ENCODE measurements at places on chromosomes 4 and X.

DNA sequence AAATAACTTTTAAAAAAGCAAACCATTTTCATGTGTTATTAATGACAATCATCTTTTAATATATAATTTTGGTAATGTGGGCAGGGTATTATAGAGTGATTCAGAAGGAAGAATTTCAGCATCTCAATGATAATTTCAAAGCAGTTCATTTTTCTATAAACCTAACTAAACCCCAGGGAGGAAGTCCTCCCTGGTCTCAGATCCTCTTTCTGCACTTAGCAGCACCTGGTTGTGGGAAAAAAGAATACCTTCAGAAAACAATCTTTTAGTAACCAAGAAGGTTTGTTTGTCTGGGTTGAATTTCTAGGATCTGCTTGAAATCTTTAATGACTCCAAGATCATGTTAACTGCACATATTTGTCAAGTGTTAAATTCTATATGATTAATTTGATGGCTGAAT, 29.9 kb downstream of the DKK2 start:
- DNase-seq = no peak

DNA sequence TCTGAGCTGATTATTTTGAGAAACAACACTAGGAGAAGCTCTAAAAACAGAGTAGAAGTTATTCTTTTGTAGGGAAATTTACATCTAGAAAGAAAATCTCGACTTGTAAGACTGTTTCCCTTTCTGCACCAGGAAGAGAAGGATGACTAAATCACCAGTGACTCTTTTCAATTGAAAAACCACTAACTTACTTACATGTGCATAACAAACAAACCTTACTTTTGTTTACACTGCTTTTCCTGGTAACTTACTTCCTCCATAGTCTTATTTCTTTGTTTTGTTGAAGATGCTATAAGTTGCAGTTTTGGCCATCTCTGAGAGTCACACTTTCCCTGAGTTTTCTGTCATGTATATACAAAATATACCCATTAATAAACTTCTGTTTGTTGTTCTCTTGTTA, 293.6 kb upstream of the FAT4 start:
- DNase-seq = no peak

- DNase-seq = no peak
Measured at GRCh38 chr4:176927664-176928063, 134.9 kb upstream of the VEGFC start.

DNA sequence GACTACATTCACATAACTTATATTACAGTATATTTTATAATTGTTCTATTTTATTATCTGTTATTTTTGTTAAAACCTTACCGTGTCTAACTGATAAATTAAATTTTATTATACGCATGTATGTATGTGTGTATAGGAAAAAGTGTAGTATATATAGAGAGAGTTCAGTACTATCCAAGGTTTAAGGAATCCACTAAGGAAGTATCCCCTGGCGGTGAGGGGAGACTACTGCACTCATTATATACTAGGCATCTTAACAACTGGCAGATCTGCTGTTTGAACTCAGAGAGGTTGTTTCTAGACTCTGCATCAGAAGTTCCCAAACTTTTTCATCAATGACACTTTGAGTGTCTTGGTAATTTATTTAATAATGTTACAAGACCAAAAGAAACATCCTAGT, 70.9 kb downstream of the NDST4 start:
- no peak for DNase-seq

DNA sequence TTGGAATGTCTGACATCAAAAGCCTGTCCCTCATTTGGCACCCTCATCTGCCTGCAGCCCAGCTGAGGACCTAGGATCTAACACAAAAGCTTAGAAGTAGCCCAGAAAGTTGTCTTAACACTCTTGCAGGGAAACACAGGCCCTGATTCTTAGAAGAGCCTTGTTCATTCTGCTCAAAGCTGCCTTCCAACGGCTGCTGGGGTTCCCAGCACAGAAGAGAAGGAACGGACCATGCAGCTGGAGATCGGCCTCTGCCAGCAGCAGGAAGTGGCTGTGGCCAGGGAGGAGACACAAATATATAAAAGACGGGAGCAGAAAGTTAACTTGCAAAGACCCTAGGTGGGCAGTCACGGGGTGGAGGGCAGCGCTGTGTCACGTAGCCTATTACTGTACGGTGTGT, 20.4 kb downstream of the PRPS2 start:
- DNase-seq = no peak

- DNase-seq = no peak
Measured at GRCh38 chrX:55754861-55755294, 37.3 kb downstream of the RRAGB start.

GRCh38 chrX:54479136-54480111, 16.6 kb downstream of the FGD1 start:
- no peak for DNase-seq

DNA sequence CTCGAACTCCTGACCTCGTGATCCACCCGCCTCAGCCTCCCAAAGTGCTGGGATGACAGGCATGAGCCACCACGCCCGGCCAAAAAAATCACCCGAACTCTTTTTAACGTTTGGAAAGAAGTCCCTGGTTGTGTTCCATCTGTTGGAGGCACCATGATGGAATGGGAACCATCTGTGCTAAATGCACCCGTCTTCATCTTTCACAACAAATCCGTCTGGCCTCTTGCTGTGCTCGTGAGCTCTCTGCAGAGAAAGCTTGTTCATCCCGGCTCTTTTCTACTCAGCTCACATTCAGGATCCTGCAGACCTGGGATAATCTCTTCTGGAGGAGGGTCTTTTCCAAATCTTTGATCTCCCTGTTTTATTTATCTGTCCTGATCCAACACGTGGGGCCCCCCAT, 188.8 kb downstream of the CRLF2 start:
- no peak for DNase-seq

All from activated CD4-positive, alpha-beta T cell treated with anti-CD3 and anti-CD28 coated beads, Interleukin-2, amount 10 ng/mL, durations not matched to agents 7 days and 5 days (primary cell).